ENCODE measurements at places on chromosomes 2 and 18.

DNA sequence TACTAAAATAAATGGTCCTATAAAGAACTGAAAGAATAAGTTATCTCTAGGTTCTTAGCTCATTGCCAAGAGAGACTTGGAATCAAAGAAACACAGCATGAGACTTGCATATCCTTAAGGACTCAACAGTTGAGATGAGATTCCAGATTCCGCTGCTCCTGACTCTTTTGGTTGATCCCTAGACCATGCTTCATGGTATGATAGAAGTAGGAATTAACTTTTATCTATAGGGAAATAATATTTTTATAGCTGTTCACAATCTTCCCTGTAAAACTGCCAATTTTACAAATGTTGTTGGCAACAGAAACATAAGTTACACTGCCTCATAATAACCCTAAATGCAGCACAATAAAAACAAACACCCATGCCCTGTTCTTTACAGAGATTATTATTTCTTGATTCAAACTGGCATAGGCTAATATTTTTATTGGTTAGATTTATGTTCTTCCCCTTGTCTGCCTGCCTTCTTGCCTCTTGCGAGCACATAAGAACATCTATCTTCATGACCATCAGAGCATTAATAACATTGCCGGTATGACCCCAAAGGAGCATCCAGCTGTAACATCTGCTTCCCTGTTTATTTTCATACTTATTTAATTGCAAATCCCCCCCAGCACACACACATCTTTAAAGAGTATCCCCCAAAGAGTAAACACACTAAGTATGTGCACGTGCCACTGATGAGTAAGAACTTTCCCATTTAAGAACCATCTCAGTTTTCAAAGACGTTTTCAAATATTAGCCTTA, 735.7 kb upstream of the SLC8A1 start:
- no peak for DNase-seq

GRCh38 chr18:37663446-37663845, 97.8 kb upstream of the CELF4 start:
- DNase-seq = no peak

DNA sequence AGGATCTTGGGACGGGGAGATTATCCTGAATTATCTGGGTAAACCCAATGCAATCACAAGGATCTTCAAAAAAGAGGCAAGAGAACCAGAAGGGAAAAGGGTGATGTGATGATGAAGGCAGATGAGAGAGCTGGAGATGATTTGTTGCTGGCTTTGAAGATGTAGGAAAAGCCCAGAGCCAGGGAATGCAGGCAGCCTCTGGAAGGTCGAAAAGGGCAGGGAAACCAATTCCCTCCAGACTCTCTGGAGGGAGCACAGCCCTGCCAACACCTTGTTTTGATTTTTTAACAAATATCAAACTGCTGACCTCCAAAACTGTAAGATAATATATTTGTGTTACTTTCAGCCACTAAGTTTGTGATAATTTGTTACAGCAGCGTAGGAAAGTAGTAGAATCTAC, 48.9 kb upstream of the IL1R2 start:
- DNase-seq = no peak

GRCh38 chr2:231992888-231993287, 31.4 kb downstream of the DIS3L2 start:
- DNase-seq = no peak

DNA sequence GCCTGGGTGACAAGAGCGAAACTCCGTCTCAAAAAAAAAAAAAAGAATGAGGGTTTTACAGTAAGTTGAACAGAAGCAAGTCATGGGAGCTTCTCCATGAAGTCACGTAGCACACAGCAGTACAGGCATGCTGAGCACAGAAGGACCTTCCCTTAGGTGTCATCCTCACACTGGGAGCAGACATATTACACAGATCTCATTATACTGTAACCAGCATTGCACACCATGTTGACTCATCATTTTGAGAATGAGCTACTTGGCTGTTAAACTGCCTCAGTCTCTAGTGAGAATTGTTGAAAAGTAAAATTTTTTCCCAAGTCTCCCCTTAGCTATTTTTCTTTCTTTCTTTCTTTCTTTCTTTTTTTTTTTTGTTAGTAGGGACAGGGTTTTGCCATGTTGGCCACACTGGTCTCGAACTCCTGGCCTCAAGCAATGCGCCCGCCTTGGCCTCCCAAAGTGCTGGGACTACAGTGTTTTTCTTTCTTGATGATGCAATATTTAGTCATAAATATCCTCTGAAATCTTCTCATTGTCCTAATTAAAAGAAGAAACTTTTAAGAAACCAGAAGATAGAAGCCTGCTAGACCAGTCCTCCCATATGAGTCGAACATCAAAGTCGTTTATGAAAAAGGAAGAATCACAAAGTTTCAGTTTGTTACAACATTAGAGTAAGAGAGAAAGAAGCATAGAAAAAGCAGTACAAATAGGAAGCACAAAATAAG, 37.9 kb upstream of the PPP1CB start:
- DNase-seq = no peak

DNA sequence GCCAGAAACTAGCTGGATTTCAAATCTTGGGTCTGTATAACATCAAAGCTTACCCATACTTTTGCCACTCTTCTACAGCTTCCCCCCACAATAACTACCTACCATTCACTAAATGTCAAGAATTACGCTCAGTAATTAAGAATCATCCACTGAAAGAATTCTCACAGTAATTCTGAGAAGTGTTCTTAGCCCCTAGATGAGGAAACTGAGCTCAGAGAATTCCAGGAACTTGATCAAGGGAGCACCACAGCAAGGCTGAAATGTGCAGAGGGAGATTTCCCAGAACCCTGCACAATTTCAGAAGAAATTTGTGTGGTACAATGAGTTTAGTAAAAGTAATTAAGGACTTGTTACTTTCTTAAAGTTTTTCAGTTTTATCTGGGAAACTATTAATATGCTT, 194.5 kb upstream of the STK17B start:
- DNase-seq = no peak

DNA sequence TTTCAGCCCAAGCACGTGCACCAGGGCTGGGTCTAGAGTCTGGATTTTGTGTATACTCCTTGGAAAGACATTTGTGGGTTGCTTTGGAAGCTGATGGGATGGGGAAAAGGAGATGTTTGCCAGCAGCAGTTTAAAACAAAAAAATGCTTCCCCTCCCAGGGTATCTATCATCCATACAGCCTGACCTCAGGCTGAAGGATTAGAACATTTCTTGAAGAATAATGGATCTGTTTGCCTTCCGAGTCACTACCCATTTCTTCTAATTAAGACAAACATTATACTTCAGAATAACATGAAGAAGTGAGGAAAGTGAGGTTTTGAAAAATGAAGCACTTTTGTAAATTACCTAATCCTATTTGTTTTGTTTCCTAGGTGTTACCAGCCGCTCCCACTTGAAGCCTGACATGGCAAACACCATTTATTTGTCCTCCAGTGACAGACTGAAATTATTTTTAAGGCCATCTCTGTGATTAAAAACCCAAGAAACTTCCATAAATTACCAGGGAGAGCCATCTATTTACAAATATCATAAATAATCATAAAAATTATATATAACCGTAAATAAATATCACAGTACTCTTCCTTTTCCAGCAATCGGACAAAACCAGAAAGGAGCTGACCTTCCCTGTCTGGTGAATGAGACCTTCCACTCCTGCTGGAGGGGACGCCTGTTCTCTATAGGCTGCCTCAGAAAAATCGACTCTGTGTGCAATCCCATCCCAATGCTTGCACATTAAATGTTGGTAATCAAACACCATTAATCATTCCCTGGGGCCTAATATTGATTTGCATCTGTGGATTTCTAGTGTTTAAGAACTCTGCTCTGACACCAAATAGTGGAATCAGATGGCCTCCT, 106.8 kb downstream of the C1D start:
- peak; percentile 75 for DNase-seq

DNA sequence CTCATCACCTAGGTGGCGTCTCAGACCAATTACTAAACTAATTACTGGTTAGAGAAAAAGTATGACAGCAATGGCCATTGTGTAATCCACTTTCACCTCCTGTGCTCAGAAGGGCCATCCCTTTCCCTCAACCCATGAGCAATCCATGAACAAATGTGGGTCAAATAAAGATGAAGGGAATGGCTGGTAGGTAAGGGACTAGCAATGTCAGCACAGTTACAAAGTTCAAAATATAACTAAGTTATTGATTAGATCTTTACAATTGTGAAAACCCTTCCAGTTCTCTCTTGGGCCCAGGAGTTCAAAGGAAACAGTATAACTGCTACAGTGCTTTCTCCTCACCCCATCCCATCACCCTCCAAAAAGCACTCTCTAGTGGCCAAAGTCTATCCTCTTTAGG, 98.3 kb downstream of the DTNA start:
- no peak for DNase-seq

- no peak for DNase-seq
Measured at GRCh38 chr2:65003037-65003436, 13.8 kb downstream of the SLC1A4 start.
